ENCODE measurements at places on chromosomes 1 and 21.
A peak's percentile ranks its signal among the peaks of the same experiment; 100 is the strongest.

GRCh38 chr1:46480959-46481646 lies 8.5 kb upstream of the DMBX1 start:
- DNase-seq, result peak; percentile 28

- no peak for DNase-seq
Observed at GRCh38 chr1:108050911-108051629, 86.1 kb upstream of the VAV3 start.

- DNase-seq, result no peak
Observed at GRCh38 chr1:196409586-196409985, 198.7 kb downstream of the KCNT2 start.

DNA sequence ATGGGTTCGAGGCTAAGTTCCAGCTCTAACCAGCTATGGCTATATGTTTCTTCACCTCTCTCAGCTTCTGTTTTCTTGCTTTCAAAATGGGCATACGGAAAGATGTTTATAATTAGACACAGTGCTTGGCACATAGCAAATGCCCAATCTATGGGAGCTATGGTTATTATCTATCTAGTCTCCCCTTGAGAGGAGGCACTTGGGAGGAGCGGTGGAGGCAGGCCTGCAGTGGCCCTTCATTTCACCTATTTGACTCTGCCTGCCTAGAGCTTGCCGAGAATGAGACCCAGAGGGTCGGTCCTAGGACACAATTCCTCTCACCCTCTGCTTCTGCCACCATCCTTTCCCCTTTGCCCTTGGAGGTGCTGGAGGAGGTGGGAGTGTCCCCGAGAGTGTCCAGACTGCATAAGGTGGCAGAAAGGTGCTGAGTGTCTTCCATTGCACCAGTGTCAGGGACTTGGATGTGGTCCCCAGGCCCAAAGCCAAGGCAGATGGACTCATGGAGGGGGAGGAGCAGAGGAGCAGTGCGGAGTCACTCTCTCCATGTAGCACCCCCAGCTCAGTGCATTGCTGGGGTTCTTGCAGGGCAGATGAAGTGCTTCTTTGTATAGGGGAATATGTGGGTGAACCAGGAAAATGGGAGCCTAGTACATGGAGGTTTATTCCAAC lies 9.0 kb downstream of the LGR6 start:
- DNase-seq, result no peak

GRCh38 chr1:34825455-34826091 lies 32.8 kb downstream of the GJA4 start:
- no peak for DNase-seq

- no peak for DNase-seq
Observed at GRCh38 chr1:34213956-34214355, 37.2 kb downstream of the C1orf94 start.

DNA sequence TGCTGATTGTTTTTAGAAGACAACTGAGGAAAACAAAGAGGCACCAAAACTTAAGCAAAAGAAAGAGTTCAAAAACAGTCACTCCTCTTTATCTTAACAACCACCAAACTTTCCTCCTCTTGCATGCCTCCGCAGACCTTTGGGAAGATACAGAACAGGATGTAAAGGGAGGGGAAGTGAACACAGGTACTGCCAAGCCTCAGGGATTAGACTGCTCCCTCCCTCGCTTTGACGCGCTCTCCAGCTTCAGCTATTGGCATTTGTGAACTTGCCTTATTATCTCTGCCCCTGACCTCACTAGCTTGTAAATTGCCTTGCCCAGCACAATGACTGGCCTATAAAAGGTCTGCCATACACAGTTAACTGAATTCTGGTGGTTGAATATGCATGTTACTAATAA lies 4.8 kb upstream of the SRP9 start:
- DNase-seq, result no peak

- DNase-seq, result no peak
Observed at GRCh38 chr1:205804605-205805004, 8.4 kb downstream of the SLC41A1 start.

- no peak for DNase-seq
Observed at GRCh38 chr1:204961765-204962419, 81.1 kb upstream of the CNTN2 start.

DNA sequence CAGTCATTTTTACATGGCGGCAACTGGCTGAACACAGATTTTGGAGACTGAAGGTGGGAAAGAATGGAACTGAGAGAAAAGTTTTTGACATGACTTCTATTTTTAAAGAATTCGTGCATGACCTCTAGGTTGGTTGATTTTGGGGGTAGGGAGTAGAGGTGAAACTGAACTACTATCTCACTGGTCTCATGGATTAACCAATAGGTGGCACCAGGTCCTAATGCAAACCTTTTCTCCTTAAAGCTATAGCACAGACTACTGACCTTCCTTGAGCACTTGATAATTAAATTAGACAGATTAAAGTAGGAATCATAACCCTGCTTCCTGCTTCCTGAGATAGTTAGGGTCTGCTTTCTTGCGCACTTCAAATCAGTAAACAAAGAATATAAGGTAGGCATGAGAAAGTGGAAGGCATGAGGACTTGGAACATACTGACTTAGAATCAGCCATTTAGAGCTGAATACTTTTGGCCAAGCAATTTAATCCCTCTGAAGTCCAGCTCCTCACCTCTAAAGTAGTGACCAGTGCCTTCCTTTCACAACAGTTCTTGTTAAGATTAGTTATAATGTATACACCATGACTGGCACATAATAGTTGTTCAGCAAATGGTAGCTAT lies 206.0 kb downstream of the CENPF start:
- DNase-seq, result peak; percentile 7

GRCh38 chr21:43895196-43895595 lies 30.2 kb downstream of the AGPAT3 start:
- DNase-seq, result no peak

DNA sequence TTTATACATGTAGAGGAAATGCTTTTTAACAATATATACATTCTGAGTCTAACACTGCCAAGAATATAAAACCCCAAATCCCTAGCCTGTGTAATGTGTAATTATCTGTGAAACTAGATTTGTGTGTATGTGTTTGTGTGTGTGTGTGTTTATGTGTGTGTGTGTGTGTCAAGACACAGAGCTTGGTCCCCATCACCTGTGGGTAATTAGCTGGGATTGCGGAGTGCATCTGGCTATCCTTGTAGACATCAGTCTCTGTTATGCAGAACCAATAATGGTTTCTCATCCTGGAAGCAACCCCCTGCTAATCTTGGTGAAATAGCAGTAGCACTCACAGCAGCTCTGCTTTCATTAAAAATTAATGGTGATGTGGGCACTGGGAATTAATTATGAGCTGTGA lies 26.3 kb upstream of the ST6GALNAC3 start:
- no peak for DNase-seq

DNA sequence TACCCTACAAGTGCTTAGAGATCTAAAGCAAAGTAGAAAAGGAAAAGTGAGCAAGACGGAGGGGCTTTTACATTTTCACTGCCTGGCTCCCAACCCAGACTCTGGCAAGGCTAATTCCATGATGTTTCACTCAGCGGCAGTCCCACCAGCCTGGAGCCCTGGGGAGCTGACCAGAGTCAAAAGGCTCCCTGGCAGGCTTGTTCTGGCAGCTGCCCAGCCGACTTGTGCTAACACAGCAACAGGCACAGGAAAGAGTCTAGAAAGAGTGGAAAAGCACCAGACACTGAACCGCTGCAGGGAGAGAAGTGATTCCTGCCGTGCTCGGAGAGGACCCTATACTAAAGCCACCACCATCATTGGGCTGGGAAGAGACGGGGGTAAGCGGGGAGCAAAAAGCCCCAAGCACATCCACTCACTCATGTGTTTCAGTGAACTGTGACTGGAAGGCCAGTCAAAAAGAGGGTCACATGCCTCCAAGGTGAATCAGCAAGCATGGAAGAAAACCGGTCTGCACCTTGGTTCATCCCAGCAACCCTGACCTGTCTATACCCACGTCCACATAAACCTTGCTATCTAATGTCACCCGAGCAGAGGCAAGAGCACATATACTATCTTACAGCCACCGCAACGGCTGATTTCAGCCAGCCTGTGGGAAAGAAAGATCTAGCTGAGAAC lies 8.0 kb downstream of the SMIM12 start:
- DNase-seq, result no peak

- peak; percentile 61 for DNase-seq
Observed at GRCh38 chr1:70083519-70083918, 121.9 kb downstream of the LRRC40 start.

DNA sequence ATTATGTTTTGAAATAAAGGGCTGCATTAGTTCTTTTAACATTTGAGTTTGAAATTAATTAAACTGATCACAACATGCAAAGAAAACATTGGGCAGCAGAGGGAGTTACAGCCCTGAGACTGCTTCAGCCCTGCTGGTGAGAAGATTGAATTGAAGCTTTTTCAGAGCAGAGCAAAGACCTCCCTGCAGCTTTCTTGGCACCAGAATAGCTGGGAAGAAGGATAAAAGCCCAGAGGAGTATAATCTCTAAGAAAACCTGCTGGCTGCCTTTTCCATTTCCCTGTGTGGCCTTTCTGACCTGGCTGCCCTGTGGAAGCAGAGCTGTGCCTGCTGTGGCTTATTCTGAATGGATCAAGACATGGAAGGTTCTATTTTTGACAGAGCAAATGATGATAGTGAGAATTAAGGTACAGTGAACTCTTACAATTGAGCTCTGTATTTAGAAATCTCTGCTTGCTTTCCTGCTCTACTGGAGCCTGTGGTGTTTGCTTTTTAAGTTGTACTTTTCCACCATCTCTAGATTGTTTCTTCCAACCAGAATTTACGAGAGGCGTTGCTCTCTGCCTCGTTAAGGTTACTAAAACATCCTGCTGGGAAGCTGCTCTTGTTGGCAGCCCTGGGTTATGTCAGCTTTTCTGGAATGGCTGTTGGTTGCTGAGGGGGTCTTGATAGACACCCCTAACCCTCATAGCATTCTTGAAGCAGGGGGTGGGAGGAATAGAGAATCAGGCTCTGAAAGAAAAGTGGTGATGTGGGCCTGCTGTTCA lies 9.9 kb downstream of the SNRPE start:
- DNase-seq, result peak; percentile 49

DNA sequence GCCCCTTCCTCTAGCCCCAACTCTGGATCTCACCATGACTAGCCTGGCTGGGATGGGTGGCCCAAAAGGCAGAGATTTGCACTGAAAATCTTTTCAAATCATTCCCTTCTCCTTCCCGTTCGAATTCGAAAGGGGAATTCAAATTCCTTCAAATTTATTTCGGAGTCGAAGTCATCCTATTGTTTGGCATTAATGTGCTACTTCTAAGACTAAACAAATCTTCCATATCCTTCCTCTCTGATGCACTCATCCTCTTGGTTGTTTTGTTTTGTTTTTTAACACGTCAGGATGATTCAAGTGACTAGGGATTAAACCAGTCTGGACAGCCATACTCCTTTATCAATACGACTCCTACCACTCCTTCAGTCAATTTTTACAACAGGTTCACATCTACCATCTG lies 95.5 kb upstream of the SGIP1 start:
- DNase-seq, result no peak

GRCh38 chr1:199018471-199019135 lies 379.8 kb downstream of the PTPRC start:
- DNase-seq, result no peak

- no peak for DNase-seq
Observed at GRCh38 chr1:181981821-181982220, 79.7 kb downstream of the ZNF648 start.

- no peak for DNase-seq
Observed at GRCh38 chr1:77540501-77541161, 141.8 kb downstream of the ZZZ3 start.

DNA sequence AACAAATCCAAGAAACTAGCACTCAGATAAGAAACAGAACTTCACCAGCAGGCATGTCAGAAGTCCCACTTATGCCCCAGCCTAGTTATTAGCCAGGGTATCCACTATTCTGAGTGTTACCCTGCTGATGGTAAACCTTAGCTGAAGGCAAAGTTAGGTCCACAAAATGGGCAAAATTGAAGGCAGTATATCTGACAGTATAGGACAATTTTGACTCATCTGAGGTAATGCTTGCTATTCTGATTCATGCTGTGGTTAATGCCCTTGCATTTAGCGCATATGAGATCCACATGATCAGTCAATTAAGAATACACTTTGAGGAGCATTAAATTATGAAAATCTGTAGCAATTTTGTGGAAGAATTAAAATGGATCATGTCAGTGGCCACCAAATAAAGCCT lies 15.1 kb downstream of the IFI44 start:
- DNase-seq, result no peak

GRCh38 chr1:27872802-27873551 lies 633 bp downstream of the THEMIS2 start:
- DNase-seq, result no peak

GRCh38 chr1:16207318-16208269 lies 4.9 kb downstream of the ARHGEF19 start:
- DNase-seq, result no peak

DNA sequence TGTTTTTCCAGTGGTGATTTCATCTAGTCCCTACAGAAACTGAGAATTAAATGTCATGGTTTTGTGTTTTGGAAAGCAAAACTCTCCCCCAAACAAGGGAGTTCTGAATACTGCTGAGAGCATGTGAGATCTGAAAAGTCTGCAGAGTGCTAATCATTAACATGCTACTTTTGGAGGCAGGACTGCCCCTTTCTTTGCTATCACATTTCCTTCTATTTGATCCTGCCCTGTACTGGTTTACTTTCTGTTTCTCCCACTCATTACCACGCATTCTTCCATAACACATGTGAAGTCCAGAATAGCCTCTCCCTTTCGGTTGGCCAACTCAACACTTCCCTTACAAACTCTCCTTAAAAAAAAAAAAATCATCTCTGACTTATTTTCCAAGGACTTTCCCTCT lies 63.6 kb downstream of the GADD45A start:
- no peak for DNase-seq

DNA sequence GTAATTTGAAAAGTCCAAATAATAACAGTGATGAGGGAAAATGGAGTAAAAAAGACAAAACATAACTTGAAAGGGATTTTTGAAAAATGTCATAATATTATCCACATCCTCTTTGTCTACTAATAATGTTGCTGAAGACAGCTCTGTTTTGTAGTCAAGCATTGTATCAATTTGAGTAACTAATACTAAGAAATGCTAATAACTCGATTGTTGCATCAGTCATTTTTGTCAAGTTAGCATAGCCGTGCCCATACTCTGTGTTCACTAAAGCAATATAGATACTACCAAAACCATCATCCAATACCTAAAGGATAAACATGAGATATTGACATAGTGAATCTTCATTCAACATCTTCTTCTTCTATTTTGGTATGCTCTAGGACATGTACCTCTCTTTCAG lies 17.3 kb downstream of the PDC start:
- no peak for DNase-seq

DNA sequence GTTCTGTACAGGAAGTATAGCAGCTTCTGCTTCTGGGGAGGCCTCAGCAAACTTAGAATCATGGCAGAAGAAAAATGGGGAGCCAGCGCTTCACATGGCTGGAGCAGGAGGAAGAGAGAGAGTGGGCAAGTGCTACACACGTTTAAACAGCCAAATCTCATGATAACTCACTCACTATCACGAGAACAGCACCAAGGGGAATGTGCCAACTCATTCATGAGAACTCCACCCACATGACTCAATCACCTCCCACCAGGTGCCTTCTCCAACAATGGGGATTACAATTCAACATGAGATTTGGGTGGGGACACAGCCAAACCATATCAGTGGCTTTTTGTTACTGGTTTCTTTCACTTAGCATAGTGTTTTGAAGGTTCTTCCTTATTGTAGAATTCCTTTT lies 138.6 kb downstream of the SYT14 start:
- DNase-seq, result no peak

Measured in HL-60 (cell line).